ENCODE measurements at places on chromosomes 7 and 10. TPM values are rescaled to one million over a fixed set of nuclear protein-coding genes. Genes with fewer than 3 reads are reported as not detected.

NT5C3A gene
- 35.1 TPM for total RNA-seq

SEC23IP gene
- total RNA-seq, result 44.9 TPM

PLEKHS1 gene
- 0.06 TPM for total RNA-seq

PAX4 gene
- not detected for total RNA-seq

PDGFA gene
- total RNA-seq, result 35.9 TPM

PRSS37 gene
- total RNA-seq, result not detected

Measured in A549 treated with AZD2906 at 1 μM for 4 hours (cell line).